ENCODE measurements at places on chromosomes 13 and 19.

GRCh38 chr19:42272989-42273406, 3.9 kb downstream of the CIC start:
- no peak for DNase-seq

DNA sequence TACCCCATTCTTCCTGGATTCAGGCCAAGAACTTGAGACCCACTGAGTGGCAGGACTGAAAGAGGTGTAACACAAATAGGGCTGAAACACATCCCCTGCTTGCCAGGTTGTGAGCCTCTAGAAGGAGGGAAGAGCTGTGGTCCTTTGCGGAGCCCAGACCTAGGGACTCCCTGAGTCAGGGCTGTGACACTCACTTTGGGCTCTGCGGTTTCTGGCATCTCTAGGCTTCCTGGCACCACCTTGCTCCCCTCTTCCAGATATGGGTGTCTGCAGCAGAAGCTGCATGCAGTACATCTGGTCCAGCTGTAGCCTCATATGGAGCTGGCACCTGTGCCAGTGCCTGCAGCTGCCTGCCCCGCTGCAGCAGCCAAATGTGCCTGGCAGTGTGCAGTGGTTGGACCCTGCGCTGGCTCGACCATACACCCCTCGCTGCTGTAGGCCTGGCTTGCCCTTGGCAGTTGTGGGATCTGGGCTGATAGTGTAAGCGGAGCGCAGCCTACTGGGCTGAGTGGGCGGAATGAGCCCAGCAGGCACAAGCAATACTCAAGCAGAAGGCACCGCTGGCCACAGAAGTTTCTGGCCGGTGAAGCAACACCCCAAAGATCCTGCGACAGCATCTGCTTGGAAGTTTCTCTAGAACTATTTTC, 290.4 kb downstream of the SLITRK6 start:
- DNase-seq = peak; percentile 37

DNA sequence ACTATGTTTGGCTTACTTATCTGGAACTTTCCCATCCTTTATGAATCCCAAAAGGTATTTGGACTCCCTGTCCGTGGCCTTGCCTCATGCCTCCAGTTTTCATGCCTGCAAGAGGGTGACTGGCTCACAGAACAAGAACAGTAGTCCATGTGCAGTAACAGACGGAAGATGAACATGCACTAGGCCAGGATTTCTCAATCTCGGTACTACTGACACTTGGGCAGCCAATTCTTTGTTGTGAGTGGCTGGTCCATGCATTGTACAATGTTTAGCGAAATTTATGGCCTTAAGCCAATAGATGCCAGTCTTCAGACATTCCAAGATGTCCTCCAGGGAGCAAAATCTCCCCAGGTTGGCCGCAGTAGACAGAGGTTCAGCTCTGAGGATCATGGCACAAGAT, 61.9 kb downstream of the DOCK9 start:
- DNase-seq = no peak

GRCh38 chr19:12494260-12494860, 9.7 kb upstream of the ZNF709 start:
- no peak for DNase-seq

DNA sequence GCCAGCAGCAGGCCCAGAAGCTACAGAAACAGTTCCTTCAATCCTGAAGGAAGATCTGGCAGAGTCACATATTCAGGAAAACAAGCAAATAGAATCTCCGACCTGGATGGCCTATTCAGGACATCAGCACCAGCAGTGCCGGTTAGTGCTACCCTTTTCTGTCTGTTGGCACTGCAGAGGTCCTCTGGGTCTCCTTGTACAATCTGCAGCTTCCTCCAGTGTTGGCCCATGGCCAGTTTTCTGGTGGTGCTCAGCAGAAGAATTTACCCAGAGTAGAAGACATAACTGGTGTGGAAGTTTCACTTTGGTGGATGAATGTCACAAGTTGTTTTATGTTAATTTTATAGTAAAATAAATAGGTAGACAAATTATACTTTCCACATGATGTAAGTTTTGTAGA, 498.1 kb downstream of the COG6 start:
- no peak for DNase-seq

- DNase-seq = no peak
Observed at GRCh38 chr13:33645591-33646554, 172.1 kb upstream of the RFC3 start.

Measured in bronchial epithelial cell (primary cell).